Tongue (tissue), 3 donors: ENCODE measurements at places on chromosomes 11 and 22.

DNA sequence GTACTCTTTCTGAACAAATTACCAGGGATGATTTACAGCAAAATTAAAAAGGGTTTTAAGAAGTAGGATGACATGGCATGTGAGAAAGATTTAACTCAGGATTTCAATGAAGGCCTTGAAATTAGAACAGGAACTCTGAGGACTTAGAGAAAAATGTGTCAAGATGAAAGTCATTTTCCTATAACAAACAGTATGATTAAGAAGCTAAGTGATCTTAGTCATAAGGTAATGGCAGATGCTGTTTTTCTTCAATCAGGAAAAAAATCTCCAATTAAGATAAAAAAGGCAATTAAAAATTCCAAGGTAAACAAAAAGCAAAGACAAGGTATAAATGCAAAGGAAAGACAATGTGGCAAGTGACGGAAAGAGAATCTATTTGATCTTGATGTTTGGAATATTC is 73.5 kb downstream of the GAB2 start:
- DNase-seq = no peak

GRCh38 chr11:8683115-8683807 is 669 bp downstream of the RPL27A start:
- no peak for DNase-seq

- DNase-seq = peak; percentile 40
These were observed 16.1 kb upstream of the TPP1 start for GRCh38 chr11:6635082-6635932.

DNA sequence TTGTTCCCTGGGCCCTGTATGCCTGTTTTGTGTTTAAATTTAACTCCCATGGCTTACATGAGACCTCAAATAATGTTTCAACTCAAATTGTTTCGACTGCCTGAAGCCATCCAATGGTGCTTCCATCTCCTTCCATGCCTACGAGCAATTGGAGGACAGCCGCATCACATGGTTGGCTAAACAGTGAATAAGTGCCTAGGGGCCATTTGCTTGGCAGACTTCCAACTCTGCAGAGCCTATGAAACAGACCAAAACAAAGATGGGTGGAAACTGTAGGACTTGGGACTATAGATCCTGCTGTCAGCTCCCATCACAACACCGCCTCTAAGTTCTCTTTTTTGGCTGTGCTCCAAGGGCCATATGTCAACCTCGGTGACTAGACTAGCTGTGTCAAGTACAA is 84.1 kb downstream of the PARVA start:
- DNase-seq = peak; percentile 31

- no peak for DNase-seq
These were observed 108.4 kb downstream of the GALNT18 start for GRCh38 chr11:11513422-11513821.

- peak; percentile 87 for DNase-seq
These were observed 66.7 kb upstream of the DBX1 start for GRCh38 chr11:20226933-20227332.

GRCh38 chr11:76205252-76206076 is 838 bp downstream of the WNT11 start:
- DNase-seq = peak; percentile 33

DNA sequence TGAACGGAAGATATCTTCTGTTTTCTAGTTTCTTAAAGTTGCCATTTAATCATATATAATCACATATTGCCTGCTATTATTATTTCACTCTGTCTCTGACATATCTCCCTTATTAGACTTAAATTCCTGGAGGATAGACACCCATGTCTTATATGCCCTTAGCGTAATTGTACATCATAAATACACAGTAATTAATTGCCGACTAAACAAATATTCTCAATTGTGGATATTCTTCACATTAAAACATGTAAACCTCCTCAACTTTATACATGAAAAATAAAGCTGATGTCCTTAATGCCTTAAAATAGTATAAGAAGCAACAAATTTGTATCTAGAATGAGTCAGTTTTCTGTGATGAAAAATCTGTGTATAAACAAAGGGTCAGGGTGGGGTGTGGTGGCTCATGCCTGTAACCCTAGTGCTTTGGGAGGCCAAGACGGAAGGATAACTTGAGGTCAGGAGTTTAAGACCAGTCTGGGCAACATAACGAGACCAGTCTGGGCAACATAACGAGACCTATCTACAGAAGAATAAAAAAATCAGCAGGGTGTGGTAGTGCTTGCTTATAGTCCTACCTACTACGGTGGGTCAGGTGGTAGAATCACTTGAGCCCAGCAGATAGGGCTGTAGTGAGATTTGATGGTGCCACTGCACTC is 6.1 kb downstream of the ZDHHC13 start:
- no peak for DNase-seq

GRCh38 chr22:45226503-45227186 is 14.0 kb downstream of the KIAA0930 start:
- peak; percentile 76 for DNase-seq

DNA sequence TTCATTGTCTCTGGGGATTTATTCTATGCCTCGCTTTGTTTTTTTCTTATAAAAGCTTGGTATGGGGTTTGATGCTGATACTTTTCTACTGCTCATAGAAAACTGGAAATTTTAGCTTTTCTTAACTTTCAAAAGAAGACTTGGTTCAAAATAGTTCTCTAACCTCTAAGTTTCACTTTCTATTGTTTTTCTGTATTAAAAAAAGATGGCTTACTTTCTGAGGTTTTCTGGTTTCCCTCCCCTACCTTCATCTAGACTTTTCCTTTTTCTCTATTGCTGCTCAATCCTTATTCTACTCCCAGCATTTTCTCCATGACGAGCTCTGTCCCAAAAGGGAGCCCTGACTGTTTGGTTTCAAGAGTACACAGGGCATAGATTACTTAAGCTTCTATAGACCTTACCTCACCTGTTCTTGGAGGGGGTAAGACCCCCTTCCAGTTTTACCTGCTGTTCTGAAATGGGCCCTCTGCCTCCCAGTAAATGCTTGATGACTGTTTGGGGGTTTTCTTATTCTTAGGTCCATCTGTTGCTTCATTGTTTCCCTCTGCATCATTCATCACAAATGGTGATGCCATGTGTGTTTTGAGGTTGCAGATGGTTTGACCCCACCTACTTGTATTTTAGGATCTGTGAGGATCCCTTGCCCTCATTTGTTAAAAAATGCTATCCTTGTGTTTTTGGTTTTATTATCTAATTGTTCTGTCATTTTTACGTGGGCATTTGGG is 29.5 kb downstream of the DNHD1 start:
- DNase-seq = no peak

DNA sequence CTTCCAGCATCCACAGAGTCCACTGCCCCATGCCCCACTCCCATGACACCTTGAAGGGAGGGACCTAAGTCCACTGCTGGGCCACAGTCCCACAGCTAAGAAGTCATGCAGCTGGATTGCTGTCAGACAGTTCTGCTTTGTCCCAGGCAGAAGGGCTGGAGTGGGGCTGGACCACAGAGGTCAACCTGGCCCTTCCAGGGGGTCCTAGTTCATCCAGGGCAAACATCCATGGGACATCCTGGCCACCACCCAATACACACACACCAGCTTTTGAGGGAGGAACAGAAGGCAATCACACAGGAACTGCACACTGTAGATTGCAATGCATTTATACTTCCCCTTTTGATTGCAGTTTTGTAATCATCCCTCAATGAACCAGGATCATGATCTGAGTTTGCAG is 11.3 kb upstream of the APOL4 start:
- no peak for DNase-seq

GRCh38 chr11:20041499-20041898 is 118.8 kb downstream of the DBX1 start:
- DNase-seq = no peak

- no peak for DNase-seq
These were observed 29.1 kb downstream of the SERPIND1 start for GRCh38 chr22:20802922-20803553.

DNA sequence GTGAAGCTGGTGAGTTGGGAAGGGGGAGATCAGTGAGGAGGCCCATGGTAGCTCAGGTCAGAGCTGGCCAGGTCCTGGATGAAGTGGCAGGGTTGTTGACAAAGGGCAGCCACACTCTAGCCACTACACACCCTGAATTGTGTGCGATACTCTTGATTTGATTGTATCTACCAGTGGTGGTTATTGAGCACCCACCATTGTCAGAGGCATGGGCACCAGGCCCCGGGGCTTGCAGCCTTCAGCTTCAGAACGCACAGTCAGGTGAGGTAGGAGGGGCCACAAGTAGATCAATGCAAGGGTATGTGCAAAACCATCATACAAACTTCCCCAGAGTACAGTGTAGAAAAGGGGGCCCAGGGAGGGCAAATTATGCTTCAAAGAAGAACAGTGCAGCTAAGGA is 38.1 kb downstream of the MICAL2 start:
- DNase-seq = no peak

- DNase-seq = peak; percentile 59
These were observed 13.8 kb upstream of the TEF start for GRCh38 chr22:41367680-41368542.

GRCh38 chr11:112467721-112468120 is 207.1 kb upstream of the PLET1 start:
- DNase-seq = no peak

- no peak for DNase-seq
These were observed 8.3 kb upstream of the C22orf39 start for GRCh38 chr22:19455585-19456370.

DNA sequence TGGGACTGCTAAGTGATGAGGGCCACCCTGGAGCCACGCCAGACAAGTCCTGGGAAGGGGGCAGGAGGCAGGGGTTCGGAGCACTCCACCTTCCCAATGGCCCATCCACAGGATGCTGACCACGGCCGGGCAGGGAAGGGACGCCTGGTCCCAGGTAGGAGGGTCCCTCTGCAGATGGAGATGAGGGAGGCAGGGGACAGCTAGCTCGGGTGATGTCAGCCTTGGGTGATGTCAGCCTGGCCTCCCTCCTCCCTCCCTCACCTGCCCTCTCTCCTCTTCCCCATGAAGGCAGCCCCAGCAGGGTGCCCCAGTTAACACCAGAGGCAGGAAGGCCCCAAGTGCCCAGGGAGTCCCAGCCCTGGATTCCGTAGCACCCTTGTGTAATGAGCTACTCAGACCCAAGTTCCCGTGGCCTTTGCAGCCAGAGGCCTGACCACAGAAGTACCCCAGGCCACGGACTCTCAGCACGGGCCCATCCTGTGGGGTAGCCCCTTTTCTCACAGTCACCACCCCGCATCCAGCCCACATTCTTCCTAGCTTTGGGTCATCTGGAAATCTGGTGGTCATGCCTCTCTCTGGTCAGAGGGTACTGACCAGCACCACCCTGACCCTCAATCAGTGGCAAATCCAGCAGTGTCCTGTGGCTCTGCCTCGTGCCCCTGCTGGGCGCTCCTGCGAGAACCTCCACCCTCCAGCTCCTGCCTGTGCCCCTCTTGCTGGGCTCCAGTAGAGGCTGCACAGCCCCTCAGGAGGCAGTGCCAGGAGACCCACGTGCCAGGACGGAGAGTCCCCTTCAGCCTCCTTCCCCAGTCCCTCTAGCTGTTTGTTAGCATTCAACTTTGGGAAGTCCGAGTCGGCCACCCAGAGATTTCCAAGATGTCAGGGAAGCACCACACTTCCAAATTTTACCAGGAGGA is 47.4 kb downstream of the SHANK2 start:
- DNase-seq = no peak

GRCh38 chr11:85732965-85733364 is 47.0 kb upstream of the CCDC89 start:
- no peak for DNase-seq

- no peak for DNase-seq
These were observed 4.9 kb upstream of the PHLDA2 start for GRCh38 chr11:2934021-2934550.

DNA sequence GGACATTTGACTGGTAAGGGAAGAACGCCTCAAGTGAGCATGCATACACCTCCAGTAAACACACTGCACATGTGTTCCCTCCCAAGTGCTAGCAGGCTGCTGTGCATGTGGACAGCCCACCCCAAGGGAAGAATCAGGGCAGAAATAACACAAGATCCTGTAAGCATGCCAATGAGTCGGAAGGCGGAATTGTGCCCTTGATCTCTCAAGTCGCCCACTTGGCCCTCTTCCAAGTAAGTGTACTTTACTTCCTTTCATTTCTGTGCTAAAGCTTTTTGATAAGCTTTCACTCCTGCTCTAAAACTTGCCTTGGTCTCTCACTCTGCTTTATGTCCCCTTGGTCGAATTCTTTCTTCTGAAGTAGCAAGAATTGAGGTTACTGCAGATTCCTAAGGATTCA is 139.6 kb downstream of the TRPC6 start:
- DNase-seq = peak; percentile 53

GRCh38 chr11:8867035-8867434 is 44.0 kb upstream of the AKIP1 start:
- no peak for DNase-seq

GRCh38 chr11:22084056-22084455 is 108.8 kb upstream of the ANO5 start:
- peak; percentile 87 for DNase-seq

- DNase-seq = peak; percentile 79
These were observed 3.5 kb downstream of the ARRB1 start for GRCh38 chr11:75347781-75348566.

DNA sequence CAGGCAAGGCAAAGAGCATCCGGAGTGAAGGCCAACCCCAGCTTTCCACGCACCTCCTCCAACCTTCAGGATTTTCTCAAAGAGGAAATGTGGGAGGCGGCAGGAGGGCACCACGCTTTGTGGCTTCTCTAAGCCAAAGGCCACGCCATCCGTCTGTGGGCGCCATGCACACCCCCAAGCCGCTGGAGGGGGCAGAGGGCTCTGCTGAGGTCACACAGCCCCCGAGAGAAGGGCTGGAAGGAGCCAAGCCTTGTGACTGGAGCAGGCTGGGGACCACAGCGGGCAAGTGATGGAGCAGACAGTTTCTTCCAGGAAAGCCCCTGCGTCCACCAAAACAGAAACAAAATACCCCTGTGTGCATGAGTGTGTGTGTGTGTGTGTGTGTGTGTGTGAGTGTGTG is 527.4 kb downstream of the BRD1 start:
- no peak for DNase-seq

- DNase-seq = peak; percentile 36
These were observed 72.2 kb downstream of the LARGE2 start for GRCh38 chr11:45994371-45995341.

GRCh38 chr22:48892578-48893287 is 934.9 kb downstream of the BRD1 start:
- DNase-seq = no peak

DNA sequence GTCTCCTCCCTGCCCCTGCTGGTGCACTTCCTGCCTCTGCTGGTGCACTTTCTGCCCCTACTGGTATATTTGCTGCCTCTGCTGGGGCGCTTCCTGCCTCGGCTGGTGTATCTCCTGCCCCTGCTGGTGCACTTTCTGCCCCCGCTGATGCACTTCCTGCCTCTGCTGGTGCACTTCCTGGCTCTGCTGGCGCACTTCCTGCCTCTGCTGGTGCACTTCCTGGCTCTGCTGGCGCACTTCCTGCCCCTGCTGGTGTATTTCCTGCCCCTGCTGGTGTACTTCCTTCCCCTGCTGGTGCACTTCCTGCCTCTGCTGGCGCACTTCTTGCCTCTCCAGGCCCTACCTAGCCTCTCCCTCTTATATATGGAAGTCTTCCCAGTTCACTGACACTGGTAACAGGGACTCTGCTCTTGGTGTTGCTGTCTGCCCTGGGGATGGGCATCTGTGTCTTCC is 10.1 kb downstream of the MTFP1 start:
- DNase-seq = no peak

DNA sequence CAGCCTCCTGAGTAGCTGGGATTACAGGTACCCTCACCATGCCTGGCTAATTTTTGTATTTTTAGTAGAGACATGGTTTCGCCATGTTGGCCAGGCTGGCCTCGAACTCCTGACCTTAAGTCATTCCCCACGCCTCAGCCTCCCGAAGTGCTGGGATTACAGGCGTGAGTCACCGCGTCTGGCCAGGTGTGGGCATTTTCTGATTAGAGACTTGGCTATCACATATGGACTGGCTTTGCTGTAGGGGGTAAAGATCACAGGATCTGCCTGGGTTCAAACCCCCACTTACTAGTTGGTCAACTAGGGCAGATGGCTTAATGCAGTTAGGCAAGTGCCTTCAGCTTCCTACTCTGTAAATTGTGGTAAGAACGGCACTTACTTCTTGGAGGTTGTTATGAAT is 6.5 kb downstream of the CD248 start:
- no peak for DNase-seq
